Colonic mucosa (tissue), 4 donors: ENCODE measurements at places on chromosomes 6 and 20. TPM values are rescaled to one million over a fixed set of nuclear protein-coding genes. Genes with fewer than 3 reads are reported as not detected.

DNA sequence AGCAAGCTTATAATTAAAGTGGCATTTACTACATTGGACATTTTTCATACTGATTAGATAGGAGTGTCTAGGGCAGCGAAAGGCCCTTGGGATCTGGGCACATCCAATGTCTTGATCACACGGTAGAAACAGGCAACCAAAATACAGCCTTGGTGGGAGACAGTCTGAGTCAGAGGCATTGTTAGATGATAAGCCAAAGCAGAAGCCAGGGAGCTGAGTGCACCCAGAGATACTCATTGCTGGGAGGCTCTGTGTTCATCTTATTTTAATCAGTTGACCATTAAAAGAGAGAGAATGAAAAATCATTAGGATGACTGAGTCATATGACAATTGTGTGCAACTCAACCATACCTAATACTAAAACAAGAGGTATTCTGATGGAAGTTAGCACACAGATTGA lies 109.5 kb downstream of the LCA5 start:
- no peak for DNase-seq

DNA sequence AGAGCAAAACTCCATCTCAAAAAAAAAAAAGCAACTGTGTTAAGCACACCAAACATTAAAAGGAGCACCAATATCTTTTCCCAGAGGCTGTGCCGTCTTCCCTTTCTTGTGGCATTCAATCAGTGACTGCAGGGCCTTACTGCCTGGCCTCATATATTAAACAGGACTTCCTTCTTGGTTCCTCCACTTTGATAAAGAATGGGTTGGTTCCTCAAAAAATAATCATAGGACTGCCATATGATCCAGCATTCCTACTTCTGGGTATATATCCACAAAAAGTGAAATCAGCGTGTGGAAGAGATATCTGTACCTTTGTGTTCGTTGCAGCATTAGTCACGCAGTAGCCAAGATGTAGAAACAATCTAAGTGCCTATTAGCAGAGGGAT lies 40.3 kb upstream of the GFOD1 start:
- no peak for DNase-seq

GRCh38 chr6:53494076-53494475 lies 50.8 kb downstream of the GCLC start:
- DNase-seq: no peak

GRCh38 chr6:139296927-139297326 lies 5.1 kb upstream of the TXLNB start:
- DNase-seq: no peak

GRCh38 chr20:3283222-3283820 lies 44.3 kb upstream of the SLC4A11 start:
- DNase-seq: no peak

GRCh38 chr6:105740946-105741645 lies 338.2 kb upstream of the PREP start:
- DNase-seq: no peak

DNA sequence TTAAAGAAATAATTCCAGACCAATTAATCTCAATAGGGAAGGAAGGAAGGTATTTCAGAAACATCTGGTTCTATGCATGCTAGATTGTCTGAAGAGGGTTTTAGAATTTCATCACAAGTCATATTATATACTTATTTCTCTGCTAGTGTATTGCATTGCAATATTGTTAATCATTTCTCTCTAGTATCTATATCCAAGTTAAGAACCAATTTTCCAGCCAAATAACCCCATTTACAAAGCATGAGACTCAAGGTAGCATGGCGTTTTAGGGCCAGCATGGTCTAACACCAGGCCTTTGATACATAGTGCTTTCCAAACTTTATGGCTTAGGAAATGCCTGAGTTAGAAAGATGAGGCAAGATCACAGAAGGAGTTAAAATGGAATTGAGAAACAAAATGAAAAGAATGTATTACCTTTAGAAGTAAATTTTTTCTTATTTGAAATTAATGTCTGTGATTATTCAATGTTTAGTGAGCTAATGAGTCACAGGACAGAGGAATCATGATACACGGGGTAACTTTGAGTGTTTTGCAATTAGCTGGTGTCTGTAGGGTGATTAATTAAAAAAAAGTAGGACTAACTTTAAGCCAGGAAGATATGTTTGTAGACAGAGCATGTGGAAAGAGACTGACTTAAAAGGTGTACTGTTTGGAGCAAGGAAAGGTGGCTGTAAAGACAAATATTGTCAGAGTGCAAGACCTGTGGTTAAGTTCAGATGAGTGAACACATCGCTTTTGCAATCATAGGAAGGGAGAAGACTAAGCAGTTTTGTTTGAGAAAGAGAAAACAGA lies 1006.2 kb upstream of the CITED2 start:
- DNase-seq: no peak

- peak; percentile 88 for DNase-seq
These were observed 26.6 kb downstream of the CNBD2 start for GRCh38 chr20:35994994-35995453.

Gene LY6G5C
- 2.8 TPM for total RNA-seq

GRCh38 chr6:24149836-24150235 lies 23.8 kb downstream of the NRSN1 start:
- DNase-seq: no peak

GRCh38 chr6:39791850-39792539 lies at the start of gene DAAM2:
DAAM2 (plus strand) TSS chr6:39792376; CDS start chr6:39856303, 63,927 bp downstream.
- peak; percentile 35 for DNase-seq

- no peak for DNase-seq
These were observed 97.2 kb downstream of the SYNDIG1 start for GRCh38 chr20:24566656-24567055.

- DNase-seq: no peak
These were observed 96.9 kb downstream of the TBX18 start for GRCh38 chr6:84667252-84668213.

Gene KIF25
- not detected for total RNA-seq

Gene C6orf141
- total RNA-seq: 11.2 TPM

DNA sequence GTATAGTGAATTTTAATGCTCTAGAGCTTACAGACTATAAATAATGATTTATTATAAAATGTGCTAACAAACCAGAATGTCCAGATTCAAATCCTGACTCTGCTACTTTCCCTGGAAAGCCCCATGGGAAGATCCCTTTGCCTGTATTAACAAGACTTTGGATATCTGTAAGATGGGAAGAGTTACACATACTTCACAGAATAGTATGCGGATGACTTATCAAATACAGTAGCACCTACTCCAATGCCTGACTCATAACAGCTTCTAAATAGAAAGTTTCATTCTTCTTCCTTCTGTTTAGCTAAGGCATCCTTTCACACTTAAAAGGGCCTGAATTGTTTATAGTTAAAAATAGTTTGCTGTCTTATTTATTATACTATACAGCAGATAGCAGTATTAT lies 166.3 kb downstream of the KCNQ5 start:
- DNase-seq: no peak

Gene ADNP
- 46.8 TPM for total RNA-seq

Gene SH3BGRL2
- total RNA-seq: 95.4 TPM

GRCh38 chr6:84791233-84791632 lies 26.8 kb upstream of the TBX18 start:
- DNase-seq: no peak

Gene NR2E1
- total RNA-seq: not detected

GRCh38 chr20:47429409-47429808 lies 72.3 kb upstream of the NCOA3 start:
- DNase-seq: no peak

Gene TSHZ2
- total RNA-seq: 3.1 TPM
